ENCODE measurements at places on chromosomes 2 and 18.

GRCh38 chr2:105990624-105991023 is 203.5 kb downstream of the UXS1 start:
- DNase-seq = no peak

DNA sequence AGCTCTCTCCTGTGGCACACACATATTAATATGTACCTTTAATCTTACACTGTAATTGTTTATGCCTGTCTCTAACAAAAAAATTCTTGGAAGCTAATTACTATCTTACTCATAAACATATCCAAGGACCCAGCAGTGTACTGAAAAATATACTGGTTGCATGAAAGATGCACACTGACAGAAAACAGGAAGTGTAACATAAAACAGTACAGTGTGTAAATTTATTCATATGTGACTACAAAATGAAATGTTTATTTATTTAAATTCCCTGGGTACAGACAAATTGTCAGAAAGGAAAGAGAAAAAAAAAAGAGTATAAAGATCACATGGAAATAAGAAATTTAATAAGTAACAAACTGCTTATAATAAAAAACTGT is 28.5 kb downstream of the TMEM131 start:
- DNase-seq = no peak

DNA sequence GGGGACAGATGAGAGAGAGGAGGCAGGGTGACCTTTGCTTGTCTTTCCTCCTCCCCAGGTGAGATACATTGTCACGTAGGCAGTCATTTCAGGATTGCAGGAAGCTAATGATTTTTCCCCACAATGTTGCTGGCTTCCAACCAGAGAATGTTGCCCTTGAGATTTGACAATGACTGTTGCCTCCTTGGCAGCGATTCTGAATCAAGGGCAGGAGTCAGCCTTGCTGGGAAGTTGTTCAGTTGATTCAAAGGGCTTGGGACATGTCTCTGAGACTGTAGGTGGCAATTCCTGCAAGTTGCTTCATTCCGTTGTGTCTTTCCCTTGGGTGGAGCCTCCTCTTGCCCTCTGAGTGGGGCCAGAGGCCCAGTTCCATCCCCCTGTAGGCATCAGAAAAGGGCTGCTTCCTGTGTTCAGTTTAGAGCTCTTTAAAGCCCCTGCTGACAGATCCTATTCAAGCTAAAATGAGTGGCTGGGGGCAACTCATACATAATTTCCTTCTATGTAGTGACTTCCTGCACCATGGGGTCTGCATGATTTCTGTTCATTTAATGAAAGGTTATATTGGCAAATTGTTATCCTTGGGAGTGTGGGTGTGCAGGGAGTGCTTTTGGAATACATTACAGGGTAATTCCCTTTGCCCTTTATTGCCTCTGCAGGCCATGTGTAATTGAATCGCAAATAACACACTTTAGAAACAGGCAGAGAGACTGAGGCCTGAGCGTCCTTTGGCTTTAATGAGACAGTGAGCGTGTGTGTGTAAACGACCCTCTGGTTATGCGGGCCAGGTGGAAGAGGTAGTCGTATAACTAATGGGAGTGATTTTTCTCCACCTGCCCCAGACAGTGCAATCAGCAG is 52.4 kb downstream of the GPR39 start:
- no peak for DNase-seq

DNA sequence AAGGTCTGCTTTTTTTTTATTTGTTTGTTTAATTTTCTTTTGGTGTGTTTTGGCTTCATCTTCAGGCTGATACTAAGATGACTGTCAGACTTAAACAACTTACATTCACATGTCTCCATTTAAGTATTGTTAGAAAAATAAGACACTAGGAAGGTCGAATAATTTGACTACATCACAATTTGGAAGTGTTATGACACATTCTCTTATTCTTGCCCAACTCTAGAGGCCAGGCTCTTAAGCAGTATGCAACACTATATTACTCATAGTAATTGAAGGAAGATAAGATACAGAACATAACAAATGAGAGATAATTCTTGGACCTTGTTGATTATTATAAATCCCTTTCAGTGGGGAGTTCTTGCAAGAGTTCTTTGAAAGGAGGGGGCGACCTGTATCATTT is 295.3 kb upstream of the COL3A1 start:
- DNase-seq = no peak

DNA sequence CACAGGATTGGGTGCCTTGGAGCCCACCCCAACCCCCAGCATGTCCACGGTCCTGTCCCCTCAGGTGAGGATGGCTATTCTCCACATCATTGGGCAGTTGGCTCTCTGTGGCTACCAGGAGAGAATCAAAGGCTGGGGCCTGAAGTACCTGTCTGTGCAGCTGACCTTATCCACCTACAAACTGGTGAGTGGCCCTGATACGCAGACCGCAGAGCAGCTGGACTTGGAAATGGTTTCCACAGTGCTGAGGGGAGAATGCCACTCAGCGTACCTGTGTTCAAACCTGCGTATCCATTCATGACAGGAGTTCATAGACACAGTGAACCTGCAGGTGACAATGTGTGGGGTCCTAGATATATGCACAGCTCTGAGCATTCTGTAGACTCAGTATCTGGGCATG is 21.6 kb downstream of the MROH2A start:
- DNase-seq = no peak

- no peak for DNase-seq
Measured at GRCh38 chr2:19902216-19902740, 495 bp upstream of the TTC32 start.

DNA sequence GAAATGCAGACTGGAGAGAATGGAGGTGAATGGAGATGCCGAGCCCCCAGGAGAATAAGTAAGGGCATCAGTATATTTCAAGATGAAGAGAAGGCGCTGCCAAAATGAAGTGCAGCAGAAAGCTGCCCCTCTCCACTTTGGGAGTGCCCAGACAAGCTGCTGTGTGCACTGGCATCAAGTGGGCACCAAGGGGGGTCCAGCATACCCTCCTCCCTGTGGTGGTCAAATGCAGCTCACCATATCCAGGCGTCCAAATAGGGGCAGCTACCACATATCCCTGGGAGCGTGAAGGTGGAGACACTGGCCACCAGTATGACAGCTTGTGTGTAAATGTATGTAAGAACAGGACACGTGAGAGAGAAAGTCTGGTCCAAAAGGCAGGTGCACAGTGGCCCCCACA is 236.6 kb downstream of the KLHL29 start:
- no peak for DNase-seq

DNA sequence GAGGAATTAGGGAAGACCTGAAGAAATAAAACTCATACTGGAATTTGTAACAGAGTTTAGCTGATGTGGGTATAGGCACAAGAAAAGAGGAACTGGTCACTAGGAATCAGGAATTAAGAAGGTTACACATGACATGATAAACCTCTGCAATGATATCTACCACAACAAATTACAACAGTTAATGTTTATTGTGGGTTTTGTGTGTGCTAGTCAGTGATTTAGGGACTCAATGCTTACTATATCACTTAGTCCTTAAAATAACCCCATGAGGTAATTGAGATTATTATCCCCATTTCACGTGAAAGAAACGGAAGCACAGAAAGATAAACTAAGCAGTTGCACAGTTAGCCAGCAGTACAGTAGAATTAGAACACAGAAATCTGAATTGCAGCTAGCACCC is 415.8 kb upstream of the ZEB2 start:
- DNase-seq = no peak

DNA sequence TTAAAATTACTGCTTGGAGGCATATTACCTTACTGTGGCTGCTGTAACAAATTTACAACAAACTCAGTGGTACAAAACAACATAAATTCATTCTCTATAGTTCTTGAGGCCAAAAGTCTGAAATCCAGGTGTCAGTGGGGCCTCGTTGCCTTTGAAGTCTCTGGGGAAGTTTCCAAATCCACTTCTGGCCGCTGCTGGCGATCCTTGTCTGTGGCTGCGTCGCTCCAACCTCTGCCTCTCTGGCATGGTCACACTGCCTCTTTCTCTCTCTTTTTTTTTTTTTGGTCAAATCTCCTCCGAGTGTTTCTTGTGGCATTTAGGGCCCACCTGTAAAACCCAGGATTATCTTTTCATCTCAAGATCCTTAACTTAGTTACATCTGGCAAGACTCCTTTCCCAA is 182.8 kb downstream of the ST6GAL2 start:
- DNase-seq = no peak

- DNase-seq = no peak
Measured at GRCh38 chr2:1935476-1935875, 191.2 kb upstream of the PXDN start.

- DNase-seq = no peak
Measured at GRCh38 chr2:20596193-20596972, 54.5 kb downstream of the HS1BP3 start.

DNA sequence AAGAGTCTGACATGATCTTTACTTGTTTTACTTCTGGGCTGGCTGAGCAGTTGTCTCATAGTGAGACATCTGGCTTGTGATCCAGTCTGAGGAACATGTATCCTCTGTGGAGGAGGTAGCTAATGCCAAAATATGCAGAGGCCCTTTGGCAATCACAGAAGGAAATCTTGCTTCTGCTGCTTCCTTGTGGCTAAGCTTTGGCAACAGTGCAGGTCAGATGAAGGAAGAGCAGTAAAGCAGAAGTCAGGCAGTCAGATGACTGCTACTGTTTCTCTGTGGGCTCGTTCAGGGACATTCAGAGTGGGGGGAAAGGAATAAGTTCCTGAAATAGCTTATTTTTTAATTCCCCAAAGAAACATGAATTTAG is 22.3 kb downstream of the DOK1 start:
- no peak for DNase-seq

- DNase-seq = no peak
Measured at GRCh38 chr2:70090706-70091334, 3.5 kb downstream of the PCBP1 start.

DNA sequence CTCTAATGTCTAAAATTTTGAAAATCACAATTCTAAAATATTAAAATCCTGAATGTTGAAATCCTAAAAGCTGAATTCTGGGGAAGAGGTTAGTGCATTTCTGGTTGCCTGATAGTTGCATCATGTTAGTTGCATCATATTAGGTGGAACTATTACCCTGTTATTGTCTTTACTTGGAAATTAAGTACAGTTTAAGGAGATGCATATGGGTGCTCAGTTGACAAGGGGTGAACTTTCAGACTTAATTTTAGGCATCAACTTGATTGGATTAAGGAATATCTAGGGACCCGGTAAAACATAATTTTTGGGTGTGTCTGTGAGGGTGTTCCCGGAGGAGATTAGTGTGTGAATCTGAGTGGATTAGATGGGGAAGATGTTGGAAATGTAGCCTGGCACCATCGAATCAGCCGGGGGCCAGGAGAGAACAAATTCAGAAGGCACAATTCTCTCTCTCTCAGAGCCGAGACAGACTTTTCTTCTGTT is 409.8 kb downstream of the PLCL1 start:
- DNase-seq = no peak

GRCh38 chr2:108115868-108116267 is 123.9 kb upstream of the SULT1C3 start:
- DNase-seq = no peak

DNA sequence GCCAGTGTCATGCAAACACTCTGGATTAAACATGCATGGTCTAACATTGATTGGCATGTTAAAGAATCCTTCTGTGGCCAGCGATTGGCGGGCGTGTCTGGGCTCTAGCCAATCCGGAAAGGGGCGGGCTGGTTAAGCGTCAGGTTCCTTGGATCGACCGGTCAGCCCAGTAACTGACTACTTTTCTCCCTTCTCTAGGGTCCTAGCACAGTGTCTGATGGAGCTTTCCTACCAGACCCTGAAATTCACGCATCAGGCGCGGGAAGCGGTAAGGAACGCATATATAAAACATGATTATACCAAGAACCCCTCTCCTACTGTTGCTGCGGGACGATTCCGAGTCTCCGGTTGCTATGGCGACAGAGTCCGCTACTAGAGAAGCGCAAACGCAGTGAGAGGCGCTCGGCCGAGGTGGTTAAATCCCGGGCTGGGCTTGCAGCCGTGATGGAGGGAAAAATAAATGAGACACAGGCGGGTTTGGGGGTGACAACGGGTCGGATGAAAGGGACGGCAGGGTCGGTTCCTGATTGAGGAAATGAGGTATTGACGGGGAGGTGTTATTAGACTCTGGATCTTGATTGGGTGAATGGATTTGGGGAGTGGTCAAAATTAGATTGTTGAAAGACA is 29.4 kb downstream of the KATNAL2 start:
- DNase-seq = no peak

GRCh38 chr18:69399253-69399652 is 1.4 kb upstream of the DOK6 start:
- no peak for DNase-seq

- DNase-seq = no peak
Measured at GRCh38 chr2:120611016-120611415, 124.7 kb upstream of the GLI2 start.

GRCh38 chr2:14779252-14779651 is 146.7 kb downstream of the LRATD1 start:
- no peak for DNase-seq

DNA sequence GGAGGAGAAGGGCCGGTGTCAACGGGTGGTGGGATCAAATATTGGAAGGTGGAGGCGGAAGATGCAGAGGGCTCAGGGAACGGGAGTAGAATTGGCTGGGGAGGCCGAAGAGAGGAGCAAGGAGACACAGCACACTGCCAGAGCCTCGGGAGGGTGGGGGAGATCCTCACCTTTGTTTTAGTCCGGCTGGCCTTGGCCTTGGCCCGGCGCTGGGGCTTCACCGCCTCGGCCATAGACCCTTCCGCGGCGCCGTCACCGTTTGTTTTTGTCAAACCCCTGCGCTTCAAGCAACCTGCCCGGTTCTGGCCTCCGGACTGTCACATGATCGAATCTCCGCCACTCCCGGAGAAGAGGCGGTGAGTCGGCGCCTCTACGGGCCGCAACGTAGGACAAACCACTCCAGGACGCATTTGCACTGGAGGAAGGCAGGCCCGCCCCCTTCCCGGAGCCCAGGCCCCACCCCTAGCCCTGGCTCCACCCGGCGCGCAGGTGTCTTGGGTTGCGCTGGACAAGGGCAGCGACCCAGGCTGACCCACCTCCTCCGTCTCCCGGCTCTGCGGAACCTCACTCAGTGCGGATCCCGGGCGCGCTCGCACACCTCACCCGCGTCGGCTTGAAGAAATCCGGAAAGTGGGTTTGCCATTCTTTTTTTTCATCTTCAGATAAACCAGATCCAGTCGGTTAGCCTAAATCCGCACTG is at the start of gene EPG5:
TSS of gene EPG5 (minus strand) at position 323 of the 700 bp plus-strand sequence. CDS start at position 233, 90 bp downstream.
- peak; percentile 35 for DNase-seq

DNA sequence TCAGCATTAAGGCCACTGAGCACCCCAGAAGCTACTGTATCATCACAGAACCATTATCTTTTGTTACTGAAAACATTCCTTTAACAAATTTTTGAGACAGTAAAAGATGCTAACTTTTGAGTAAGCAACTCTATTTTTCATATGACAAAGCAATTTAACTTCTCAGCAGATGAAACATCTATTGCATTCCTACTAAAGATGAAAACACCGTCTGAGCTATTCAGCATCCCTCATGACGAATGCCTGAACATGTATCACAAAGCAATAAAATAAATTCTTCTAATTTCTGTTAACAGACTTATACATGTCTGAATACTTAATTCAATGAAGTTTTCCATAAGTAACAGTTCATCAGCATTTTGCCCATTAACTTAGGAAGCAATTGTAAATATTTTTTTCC is 23.9 kb downstream of the CHN1 start:
- no peak for DNase-seq
